Activated CD4-positive, alpha-beta memory T cell treated with anti-CD3 and anti-CD28 coated beads, Interleukin-2, amount 10 ng/mL, durations not matched to agents 7 days and 5 days (primary cell): ENCODE measurements at places on chromosomes 11 and 22.

GRCh38 chr11:20131788-20132666 lies 28.2 kb downstream of the DBX1 start:
- DNase-seq: peak; percentile 51

GRCh38 chr11:124605719-124606118 lies 5.5 kb upstream of the PANX3 start:
- no peak for DNase-seq

DNA sequence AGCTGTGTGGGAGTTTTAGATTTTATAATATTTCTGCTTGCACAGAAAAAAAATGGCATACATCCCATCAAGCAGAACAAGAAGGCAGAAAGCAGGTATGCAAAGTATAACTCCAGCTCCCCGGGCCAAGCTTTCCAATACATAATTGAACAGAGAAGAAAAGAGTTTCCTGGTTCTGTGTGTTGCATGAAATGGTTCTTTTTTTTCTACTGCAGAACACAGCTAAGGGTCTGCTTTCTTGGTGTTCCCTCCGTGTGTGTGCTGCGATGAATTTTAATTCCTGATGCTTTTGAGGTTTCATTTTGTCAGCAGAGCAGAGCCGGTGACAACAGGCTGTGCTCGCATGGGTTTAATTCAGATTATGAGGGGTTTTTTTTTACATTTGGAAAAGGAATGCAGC lies 70.7 kb upstream of the TTC12 start:
- DNase-seq: no peak

DNA sequence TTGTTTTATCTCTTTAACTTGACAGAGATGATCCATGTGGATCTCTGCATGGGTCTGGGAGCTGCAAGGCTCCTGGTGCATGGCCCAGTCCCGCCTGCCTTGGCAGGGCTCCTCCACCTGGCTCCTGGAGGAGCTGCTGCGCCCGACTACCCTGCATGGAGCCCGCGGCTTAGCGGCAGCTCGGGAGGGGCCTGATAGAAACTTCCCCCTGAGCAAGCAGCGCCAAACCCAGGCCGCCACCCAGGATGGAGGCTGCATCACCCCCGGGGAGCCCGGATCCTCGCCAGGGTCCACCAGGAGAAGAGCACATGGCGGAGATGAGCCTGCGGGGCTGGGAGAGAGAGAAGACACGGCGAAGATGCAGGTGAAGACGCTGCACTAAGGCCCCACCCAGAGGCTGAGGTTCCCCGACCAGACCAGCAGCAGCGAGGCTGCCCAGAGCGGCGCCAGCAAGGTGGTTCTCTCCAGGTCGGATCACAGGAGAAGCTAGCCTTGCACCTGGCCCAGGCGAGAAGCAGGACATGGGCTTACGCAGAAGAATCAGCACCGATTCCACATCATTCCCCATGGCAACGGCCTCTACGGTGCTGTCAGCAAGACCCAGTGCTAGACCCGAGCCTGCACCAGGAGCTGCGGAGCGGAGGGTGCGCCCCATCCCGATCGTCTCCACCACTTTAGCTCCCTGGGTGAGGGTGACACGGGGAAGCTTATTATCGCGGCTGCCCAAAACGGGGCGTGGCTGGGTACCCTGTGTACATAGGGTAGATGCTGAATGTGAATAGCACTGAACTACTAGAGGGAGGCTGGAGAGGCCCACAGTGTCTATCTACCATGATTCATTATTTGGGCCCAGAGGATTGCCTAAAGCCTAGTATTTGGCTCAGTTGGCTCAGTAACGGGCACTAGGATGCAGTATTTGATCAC lies 41.3 kb upstream of the VPREB1 start:
- DNase-seq: no peak

- DNase-seq: no peak
Observed at GRCh38 chr11:92765965-92766371, 203.5 kb upstream of the MTNR1B start.

- DNase-seq: no peak
Observed at GRCh38 chr22:33919391-33920196, 682 bp downstream of the LARGE1 start.

- DNase-seq: peak; percentile 14
Observed at GRCh38 chr22:49763138-49763537, 64.5 kb downstream of the BRD1 start.
